ENCODE measurements at places on chromosomes 6 and 20. TPM values are rescaled to one million over a fixed set of nuclear protein-coding genes. Genes with fewer than 3 reads are reported as not detected.

PTCRA gene
- polyA plus RNA-seq: 0.63 TPM

SSTR4 gene
- polyA plus RNA-seq: not detected

MUC22 gene
- polyA plus RNA-seq: not detected

KIF13A gene
- 7.5 TPM for polyA plus RNA-seq

PAX1 gene
- not detected for polyA plus RNA-seq

SLC32A1 gene
- polyA plus RNA-seq: not detected

LAMP5 gene
- polyA plus RNA-seq: not detected

XKR7 gene
- polyA plus RNA-seq: not detected

KCNK5 gene
- 5.4 TPM for polyA plus RNA-seq

All from liver (tissue), 10 donors.